WERI-Rb-1 (cell line): ENCODE measurements at places on chromosomes 2 and 18.

GRCh38 chr18:378079-378478 lies 110.2 kb upstream of the THOC1 start:
- DNase-seq = no peak

DNA sequence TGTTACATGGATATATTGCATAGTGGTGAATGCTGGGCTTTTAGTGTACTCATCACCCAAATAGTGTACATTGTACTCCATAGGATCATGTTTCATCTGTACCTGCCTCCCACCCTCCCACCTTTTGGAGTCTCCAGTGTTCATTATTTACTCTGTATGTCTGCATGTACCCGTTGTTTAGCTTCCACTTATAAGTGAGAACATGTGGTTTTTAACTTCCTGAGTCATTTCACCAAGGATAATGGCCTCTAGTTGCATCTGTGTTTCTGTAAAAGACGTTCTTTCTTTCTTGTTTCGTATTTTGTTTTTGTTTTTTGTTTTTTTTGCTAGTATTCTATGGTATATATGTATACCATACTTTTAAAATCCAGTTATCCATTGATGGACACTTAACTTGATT lies 107.5 kb downstream of the MSTN start:
- no peak for DNase-seq

DNA sequence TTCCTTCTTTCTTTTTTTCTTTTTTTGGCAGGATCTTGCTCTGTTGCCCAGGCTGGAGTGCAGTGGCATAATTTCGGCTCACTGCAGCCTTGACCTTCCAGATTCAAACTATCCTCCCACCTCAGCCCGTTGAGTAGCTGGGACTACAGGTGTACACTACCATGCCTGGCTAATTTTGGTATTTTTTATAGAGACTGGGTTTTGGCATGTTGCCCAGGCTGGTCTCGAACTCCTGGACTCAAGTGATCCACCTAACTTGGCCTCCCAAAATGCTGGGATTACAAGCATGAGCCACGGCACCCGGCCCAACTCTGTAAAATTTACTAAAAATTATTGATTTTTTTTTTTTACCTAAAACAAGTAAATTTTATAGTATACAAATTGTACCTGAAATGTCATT lies 360.8 kb downstream of the ALK start:
- DNase-seq = no peak

- DNase-seq = no peak
Measured at GRCh38 chr2:5719629-5720334, 27.6 kb downstream of the SOX11 start.

GRCh38 chr2:19860022-19860421 lies 41.8 kb downstream of the TTC32 start:
- DNase-seq = no peak

DNA sequence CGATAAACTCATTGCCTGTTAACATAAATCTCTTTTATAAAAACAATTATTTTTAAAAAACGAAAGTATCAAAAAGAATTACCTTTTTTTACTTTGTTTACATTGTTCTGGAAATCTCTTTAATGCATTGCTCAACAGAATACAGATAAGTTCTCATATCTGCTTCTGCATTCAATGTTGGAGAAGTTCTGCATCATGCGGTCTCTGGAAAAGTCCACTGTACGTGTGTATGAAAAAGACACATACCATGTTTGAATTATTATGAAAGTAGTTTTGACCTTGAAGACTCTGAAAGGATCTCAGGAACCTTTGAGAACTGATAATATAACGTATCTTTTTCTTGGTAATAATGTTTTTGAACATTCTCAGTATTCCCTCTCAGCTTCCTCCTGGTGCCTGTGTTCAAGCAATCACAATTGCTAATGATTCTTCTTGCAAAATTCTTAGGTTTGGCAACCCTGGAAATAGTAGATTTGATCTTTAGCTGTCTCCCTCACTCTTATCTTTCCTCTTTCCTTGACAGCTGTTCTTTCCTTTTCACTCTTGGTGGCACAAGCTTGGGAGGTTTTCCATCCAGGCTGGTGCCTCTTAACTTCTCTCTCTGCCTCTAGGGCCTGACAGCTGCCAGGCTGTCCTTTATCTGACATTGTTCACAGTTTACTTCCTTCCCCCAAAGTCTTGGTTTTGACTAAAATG lies 12.4 kb upstream of the IL1R1 start:
- no peak for DNase-seq

- DNase-seq = no peak
Measured at GRCh38 chr18:25425024-25425423, 73.1 kb upstream of the ZNF521 start.

- no peak for DNase-seq
Measured at GRCh38 chr2:204437408-204437807, 107.9 kb upstream of the PARD3B start.

DNA sequence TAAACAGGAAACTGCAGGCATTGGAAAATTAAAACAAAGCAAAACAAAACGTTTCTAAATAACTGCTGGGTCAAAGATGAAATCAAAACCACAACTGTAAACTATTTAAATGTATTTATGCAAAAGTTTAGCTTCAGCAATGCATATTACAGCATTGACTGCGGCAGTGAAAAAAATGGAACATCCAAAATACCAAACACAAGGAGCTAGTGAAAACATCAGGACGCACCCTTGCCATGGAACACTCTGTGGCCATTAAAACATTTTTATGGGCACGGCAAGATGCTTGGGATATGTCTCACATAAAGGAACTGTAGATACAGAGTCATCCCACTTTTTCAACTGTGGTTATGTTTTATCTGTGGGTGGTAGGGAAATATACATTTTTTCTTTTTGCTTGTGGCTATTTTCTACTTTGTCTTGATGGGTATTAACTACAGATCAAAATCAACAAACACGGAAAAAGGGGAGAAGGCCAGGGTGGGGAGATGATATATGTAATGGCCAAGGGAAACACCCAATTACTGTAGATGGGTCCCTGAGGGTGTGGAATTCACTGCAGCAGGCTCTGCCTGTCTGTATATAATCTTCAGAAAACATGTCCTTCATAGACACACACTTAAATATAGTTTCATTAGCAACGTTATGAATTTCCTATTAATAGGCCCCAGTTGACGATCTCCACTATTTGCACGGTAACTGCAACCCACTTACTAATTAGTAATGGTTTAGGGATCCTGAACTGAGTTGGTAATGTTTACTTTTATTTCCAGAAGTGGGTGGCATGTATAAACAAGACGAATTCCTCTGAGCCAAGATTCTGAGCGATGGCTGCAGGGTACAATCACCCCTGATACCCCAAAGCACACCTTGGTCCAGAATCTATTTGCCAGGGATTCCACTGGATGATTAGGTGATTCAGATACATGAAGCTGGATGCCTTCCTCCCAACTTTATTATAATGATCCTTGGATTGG lies 110.5 kb downstream of the ACKR3 start:
- no peak for DNase-seq

DNA sequence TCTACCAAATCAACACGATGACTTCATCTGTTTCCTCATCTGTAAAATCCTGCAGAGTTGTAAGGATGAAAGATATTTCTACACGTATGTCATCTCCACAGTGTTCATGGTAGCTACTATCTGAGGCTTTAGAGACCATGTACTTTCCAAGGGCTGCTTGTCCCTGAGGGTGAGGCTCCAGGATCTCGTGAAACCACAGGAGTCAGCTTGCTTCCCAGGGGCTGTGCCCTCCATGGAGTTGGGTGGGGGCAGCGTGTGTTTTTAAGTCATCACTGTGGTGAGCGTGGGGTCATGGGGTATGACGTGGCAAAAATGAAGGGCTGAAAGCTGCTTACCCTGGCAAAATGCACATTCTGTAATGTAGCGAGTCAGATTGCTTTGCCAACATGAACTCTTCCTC lies 81.6 kb downstream of the ASAP2 start:
- no peak for DNase-seq

DNA sequence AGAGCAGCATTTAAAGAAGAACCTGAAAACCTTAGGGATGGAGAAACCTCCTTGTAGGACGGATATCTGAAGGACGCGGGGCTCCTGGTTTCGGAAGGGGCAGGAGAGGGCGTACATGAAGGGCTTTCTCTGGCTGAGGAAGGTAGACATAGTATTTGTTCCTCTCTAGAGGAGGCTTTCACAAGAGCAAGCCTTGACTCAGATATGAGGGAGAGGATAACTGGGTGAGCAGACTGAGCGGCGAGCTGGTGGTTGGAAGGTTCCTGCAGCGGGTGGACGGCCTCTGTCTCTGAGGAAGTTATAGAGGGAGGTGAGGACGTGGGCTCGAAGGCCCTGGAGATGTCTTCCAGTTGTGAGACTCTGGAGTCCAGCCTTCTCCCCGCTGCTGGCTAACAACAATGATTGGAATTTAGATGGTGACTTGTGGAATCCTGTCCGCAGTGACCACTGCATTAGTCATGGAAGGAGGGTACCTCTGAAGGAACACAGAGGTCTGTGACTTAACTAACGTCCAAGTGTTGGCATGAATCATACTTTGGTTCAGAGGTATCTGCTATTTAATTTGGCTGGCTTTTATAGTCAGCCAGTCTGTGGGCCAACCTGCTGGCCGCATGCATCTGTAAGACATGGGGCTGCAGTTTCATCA lies 80.9 kb downstream of the ASAP2 start:
- no peak for DNase-seq

GRCh38 chr2:26816893-26817292 lies 31.0 kb downstream of the CENPA start:
- peak; percentile 61 for DNase-seq

DNA sequence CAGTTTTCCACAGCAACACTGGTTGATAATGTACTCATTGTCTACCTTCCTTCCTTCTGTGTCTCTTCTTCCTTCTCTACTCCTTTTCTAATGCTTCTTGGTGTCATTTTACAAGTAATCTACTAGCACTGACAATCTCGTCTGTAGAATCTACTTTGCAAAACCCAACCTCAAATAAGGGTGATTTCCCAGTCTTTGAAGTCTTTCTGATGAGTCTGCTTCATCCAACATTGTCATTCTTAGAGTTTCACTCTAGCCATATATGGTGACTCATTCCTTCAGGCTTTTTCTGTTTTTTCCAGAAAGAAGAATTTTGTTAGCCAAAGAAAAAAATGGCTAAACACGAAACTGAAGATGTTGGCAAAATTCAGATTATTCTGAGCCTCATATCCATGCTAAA lies 288.7 kb downstream of the MBD2 start:
- DNase-seq = no peak

- no peak for DNase-seq
Measured at GRCh38 chr2:110677080-110677479, 783 bp downstream of the BUB1 start.

DNA sequence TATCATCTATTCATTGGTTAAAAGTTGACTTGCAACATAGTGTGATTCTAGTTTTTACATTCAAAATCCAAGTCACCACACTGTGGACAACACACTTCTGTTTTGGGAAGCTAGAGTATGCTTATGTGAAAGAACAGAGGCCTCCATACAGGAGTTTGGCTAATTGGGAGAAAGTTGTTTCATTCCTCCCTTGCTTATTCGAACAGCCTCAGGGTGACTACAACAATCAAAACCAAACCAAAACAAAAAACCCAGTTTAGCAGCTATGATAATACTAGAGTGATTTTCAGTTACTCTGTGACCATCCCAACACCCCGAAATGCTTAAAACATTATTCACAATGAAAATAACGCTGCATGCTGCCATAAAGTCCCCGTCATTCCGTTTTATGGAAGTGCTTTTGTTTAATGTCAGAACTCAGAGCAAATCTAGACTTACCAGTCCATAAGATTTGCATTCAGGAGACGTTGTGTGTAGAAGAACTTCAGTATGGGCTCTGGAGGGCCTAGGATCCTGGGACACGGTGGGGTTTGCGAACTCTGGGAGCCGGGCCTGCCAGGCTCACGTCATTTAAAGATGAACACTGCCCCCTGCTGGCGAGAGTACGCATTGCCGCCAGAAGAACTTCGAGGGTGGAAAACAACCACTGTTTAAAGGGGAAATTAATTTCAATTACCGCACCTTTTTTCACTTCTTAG lies 111.4 kb downstream of the FTCDNL1 start:
- DNase-seq = peak; percentile 72

DNA sequence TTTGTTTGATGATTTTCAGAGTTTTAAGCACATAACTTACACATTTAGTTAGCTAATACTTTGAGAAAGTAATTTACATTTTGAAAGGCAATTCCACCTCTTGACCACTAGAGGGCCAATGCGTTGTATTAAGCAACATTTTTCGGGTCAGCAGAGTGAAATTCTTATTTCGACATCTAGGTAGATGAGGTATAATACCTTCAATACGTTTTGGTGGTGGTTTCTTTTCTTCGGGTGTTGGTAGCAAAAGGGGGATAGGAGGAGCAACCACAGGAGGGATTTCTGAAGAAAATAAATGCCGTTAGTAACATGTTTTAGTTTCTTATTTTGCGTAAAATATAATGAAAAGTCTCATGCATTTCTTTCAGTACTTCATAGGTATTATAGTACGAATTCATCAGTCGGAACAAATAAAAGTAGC lies 106.3 kb downstream of the TTN start:
- peak; percentile 10 for DNase-seq

DNA sequence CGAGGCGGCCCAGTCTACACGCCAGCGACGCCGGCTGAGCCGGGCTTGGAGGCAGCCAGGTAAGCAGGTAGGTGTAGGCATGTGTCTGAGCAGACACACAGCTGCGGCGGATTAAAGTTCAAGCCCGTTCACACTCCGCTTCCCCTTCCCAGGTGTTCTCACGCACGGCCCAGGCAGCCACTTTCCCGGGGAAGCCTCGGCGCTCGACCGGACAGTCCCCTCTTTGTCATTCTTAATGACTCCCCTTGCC lies 367 bp downstream of the TGFA start:
- no peak for DNase-seq

- DNase-seq = no peak
Measured at GRCh38 chr2:190571686-190572085, 37.2 kb upstream of the NEMP2 start.

DNA sequence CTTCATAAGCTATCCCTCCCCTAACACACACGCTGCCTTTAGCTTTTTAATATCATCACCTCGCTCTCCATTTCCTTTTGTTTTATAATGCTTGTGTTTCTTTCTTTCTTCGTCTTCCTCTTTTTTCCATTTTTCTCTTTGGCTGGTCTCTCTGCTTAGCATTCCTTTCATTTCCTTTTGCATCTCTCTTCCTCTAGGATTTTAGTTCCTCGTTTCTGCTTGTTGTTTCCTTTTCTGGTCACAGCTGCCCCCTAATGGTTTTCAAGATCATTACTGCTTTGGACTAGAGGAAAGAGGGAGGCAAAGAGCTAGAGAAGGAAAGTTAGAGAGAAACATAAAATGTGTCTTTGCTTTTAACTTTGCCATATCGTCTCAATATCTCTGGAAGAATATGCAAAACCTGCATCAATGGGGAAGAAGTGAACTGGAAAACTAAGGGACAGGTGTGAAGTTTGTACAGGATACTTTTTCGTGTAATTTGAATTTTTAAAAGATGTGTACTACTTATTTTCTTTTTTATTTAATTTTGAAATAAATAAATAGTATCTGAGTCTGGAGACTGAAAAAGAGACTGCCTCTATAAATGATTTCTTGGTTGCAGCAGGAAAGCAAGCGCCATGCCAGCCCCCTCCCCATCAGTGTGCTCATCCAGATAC lies 6.3 kb upstream of the NRP2 start:
- no peak for DNase-seq
